T-helper 2 cell (primary cell): ENCODE measurements at places on chromosomes 13 and 19.

DNA sequence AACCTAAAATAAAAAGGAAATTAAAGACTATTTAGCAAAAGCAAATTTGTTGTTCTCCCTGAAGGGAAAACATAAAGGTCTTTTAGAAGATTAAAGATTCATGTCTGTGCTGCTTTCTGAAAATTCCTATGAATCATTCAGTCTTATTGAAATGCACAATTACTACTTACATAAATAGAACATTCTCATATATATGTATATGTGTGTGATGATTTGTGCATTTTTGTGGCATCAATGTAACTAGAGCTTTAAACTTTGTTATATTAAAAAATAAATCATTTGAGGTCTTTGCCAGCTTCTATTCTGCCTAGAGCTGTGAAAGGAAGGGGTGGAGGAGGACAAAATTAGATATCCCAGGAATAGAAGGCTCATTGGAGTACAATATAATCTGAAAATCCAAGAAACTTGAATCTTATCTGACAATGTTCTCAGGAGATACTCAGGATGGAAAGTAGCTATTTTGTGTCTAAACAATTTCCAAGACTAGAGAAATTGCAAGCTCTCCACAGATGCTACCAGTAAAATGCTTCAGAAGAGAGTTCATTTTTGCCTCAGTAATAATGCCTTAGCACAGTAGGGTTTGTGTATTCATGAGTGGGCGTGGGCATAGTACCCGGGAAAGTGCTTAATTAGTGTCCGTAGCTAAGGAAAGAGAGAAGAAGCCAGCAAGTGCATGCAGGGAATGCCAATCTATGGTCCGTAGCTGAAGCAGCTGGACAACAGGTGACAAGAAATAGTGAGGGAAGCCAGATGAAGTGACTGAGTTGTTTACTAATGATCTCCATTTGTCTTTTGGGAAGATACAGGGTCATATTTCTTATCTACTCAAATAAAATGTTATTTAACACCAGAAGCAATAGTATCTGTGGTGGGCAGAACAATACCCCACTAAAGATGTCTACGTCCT, 395.5 kb upstream of the NBEA start:
- DNase-seq = no peak

DNA sequence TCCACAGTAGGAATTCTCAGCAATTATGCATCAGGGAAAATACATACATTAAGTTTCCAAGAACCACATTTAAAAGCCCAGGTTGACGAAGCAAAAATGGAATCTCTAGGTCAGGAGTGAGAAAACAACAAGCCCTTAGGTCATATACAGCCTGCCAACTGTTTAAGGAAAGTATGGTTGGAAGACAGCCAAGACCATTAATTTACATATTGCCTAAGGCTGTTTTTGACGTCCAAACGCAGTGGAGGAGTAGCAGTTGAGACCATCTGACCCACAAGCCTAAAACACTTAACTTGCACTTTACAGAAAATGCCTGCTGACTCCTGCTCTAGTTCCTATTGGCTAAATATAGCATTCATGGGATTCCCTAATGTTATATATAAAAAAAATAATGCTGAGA, 299.0 kb downstream of the ITGBL1 start:
- DNase-seq = no peak

GRCh38 chr19:54439174-54439851, 9.7 kb upstream of the LENG8 start:
- DNase-seq = no peak

DNA sequence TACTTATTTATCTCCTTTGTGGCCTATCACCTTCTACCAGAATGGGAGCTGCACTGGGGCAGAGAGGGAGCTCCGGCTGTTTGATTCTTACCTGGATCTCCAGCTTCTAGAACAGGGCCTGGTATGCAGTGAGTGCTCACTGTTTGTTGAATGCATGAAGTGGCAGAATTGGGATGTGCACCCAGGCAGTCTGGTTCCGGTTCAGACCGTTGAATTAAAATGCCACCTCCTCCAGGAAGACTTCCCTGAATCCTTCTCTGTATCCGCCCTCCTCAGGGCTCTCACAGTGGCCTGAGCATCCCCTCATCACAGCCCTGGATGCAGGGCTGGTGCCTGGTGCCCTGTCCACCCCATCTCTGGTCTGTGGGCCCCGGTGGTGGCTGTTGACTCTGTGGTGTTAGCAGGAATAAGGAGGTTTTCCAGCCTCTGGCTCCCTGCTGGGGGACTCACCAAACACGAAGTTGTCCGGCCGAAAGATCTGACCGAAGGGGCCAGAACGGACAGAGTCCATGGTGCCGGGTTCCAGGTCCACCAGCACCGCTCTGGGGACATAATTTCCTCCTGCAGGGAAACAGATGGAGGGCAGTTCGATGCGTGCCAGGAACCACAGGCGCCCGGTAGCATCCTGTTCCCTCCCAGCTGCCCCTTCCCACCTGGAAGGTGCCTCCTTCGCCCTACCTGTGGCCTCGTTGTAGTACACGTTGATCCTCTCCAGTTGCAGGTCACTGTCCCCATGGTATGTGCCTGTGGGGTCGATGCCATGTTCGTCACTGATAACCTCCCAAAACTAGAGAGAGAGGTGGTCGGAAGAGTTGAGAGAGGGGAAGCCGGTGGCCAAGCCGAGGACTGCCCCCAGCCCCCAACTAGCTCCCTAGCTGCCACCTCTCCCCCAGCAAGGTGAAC, 1.0 kb downstream of the TUBB4A start:
- DNase-seq = no peak

DNA sequence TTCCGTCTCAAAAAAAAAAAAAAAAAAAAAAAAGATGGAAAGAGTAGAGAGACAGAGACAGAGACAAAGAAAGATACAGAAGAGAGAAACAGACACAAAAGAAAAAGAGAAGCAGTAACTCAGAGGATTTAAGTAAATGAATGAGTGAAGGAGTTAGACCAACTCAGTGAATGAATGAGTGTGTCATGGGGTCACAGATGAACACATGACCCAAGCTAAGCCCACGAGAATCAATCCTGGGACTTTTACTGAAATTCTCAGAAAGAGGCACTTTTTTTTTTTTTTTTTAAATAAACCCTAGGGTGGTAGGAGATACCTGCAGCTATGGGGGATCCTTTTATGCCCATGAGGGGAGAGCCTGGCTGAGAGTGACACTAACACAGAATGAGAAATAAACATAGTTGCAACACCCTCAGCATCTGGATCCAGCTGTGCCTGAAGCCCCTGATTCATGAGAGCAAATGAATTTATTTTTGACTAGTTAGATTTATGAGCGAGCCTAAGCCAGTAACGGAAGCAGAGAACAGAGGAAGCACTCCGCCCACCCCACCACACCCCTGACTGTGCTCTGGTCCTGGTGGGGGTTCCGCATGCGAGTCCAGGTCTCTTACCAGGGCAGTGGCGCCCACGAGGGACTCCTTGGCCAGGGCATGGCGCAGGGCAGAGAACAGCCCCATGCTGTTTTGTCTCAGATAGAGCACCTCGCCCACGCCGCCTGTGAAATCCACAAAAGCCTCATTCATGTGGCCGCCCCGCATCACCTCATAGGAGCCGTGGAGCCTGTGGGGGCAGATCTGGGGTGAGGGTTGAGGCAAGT, 4.6 kb downstream of the CAPN12 start:
- DNase-seq = no peak
